ENCODE measurements at places on chromosomes 6 and 20.

GRCh38 chr6:10418361-10418861, 3.5 kb upstream of the TFAP2A start:
- no peak for DNase-seq

DNA sequence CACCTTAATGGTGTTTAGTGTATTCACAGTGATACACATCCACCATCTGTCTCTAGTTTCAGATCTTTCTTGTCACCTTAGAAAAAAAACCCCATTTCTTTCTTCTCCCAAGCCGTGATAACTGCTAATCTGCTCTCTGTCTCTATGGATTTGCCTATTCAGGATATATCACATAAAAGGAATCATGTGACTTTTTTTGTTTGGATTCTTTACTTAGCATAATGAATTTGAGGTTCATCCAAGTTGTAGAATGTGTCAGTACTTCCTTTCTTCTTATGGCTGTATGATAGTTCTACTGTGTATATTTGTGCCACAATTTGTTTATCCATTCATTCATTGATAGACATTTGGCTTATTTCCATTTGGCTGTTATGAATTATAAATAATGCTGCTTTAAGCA, 57.1 kb downstream of the ITCH start:
- DNase-seq: no peak

GRCh38 chr20:49338061-49338460, 60.2 kb upstream of the ZNFX1 start:
- no peak for DNase-seq

- DNase-seq: no peak
Measured at GRCh38 chr6:163128324-163128723, 286.2 kb upstream of the QKI start.
